ENCODE measurements at places on chromosomes 1 and 21.

DNA sequence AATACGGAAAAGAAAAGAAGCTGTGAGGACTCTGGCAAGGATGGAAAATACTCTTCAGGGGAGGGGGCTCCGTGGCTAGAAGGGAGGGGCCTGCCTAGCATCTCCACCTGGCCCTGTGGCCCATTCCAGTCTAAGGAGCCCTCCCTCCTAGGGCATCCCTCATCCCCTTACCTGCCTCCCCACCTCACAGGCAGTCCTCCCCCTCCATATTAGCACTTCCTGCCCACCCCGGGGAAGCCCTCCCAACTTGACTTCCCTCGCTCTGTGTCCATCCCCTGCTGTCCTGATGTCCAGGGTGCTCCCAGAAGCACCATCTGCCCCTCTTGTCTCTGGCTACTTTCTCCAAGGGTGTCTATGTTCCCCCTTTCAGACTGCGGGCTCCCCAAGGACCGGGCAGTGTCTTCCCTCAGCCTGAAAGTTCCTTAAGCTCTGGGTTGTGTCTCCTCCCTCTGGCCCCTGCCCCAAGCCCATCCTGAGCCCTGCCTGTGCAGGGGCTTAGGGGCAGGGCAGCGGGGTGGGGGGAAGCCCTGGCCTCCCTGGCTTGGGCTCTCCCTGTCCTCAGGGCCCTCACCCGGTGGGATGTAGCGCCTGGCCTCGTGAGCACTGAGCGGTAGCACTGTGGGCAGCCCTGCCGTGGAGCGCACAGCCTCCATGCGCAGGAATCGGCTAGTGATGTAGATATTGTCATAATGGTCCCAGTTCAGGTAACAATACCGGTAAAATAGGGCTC, 3.9 kb downstream of the DCST2 start:
- ATAC-seq: no peak

GRCh38 chr21:46025113-46025770, 43.7 kb downstream of the COL6A1 start:
- ATAC-seq: 0 out of 3 replicates have a peak, but pooled peaks have one; percentile 24

DNA sequence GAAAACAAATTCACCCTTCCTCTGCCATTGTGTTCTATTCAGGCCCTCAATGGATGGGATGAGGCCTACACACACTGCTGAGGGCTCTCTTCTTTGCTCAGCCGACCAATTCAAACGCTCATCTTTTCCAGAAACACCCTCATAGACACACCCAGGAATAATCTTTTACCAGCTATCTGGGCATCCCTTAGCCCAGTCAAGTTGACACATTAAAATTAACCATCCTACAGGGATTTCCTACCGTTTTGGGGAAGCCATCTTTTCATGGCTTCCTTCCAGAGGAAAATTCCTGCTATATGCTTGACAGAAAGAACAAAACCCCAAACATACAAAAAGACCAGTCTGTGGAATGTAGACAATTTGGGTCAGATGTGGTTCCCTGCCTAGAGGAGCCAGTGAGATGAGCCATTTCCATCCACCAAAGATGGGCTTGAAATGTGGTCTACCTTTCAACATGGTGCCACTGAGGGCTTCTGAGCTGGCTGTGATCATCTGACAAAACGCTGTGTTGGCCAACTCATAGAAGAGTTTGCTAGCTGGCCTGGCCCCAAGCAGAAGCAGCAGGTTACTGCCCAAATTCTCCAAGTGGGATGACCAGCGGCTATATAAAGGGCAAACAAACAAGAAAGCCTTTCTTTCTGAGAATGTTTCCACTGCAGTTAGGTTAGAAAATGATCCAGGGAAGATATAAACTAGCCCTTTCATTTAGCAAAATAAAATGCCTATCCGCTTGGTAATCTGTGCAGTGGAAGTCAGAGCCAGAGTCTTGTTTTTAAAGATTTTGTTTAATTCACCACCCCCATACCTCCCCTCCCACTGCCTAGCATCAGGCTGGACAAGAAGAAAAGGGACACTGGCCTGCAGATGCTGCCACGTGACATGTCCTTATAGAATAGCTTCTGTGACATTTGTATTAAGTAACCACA, 69.1 kb upstream of the MRPS6 start:
- no peak for ATAC-seq

- peak; percentile 91 for ATAC-seq
These were observed 3.9 kb upstream of the C4BPB start for GRCh38 chr1:207084701-207085180.

- ATAC-seq: peak; percentile 80
These were observed 195.0 kb downstream of the ROR1 start for GRCh38 chr1:63968663-63969440.

GRCh38 chr1:199335496-199335895, 692.0 kb upstream of the NR5A2 start:
- ATAC-seq: no peak

DNA sequence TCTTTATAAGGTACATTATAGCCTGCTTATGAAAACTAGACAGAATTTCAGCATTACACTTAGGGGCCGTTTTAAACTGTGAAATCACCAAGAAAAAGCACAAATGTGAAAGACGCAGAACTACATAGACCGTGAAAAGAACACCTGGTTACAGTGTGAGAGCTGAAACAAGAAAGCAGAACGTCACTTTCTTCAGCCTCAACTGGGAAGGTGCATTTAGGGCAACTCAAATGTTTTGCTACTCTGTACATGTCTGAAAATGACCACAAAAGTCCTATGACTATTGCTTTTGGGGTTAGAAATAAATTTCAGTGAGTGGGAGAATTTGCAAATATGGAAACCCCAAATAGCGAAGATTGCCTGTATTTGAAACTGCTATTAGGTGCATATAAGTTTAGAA, 268.7 kb downstream of the OLFM3 start:
- no peak for ATAC-seq

DNA sequence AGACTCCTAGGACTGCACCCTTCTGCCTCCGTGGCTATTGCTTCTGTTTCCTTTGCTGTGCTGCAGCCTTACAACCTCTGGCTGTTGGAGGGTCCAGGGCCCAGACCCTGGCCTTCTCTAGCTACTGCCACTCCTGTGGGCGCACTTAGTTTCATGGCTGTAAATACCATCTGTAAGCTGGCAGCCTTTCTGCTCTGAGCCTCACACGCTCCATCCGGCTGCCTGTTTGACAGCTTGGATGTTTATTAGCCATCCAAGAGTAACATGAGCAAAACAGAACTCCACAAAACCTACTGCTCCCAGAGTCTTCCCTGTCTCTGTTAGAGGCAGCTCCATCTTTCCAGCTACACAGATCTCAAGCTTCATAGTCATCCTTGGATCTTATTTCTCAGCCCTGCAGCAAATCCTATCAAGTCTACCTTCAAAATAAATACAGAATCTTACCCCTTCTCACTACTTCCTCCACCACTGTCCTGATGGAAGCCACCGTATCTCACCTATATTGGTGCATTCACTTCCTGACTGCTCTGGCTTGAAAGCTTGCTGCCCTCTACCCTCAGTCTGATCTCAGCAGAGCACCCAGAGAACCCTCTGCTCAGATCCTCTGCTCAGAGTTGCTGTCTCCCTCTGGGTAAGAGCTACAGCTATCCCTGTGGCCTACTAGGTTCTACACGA, 19.1 kb downstream of the SLC25A33 start:
- no peak for ATAC-seq

DNA sequence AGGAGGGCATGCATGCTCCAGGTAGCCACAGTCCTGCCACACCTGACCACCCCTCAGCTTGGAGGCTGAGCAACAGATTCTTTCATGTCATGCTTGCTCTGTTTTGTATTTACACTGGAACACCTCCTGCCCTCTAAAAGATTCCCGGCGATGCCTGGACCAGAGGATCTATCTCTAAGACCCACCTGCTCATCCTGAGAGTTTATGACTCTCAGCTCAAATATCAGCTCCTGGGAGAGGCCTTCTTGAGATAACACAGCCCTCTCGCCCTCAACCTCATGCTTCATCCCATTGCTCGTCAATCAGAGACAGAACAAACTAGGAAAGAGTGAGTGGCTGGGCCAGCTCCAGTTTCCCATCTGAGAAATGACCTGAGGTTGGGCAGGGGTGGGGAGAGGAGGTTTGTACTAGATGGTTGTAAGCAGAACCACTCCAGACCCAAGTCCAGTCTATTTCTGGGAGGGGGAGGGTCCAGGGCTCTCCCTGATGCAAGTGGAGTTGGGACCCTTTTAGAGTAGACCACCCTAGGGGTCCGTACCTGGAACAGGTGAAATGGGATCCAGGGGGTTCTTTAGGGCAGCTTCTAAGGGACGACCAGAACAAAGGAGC, 524.5 kb downstream of the MATN1 start:
- no peak for ATAC-seq

DNA sequence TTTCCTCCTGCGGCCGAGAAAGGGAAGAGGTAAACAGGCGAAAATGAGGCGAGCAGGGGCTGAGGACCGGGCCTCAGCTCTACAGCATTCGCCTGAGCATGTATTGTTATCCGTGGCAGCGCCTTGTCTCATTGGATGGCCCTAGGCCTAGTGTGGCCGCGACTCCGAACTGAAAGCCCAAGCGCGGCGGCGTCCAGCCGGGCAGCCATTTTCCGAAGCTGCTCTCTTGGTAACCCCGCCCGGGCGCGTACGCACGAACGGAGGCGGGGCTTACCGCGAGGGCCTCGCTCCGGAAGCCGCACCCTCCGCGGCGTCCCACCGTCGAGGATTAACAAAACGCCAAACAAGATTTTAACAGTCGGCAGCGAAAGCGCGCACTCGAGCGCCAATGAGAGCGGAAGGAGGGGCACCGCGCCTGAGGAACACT, 797 bp upstream of the USP1 start:
- ATAC-seq: peak; percentile 86

DNA sequence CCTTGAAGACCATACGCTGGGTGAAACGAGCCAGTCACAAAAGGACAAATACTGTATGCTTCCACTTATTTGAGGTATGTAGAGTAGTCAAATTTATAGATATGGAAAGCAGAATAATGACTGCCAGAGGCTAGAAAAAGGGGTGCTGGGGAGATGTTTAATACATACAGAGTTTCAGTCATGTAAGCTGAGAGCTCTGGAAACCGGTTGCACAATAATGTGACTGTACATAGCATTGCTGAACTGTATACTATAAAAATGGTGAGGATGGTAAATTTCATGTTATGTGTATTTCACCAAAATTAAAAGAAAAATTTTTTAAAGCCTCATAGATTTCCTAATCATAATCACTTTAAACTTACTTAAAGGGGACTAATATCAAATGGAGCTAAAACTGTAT, 110.8 kb downstream of the ZZZ3 start:
- no peak for ATAC-seq

DNA sequence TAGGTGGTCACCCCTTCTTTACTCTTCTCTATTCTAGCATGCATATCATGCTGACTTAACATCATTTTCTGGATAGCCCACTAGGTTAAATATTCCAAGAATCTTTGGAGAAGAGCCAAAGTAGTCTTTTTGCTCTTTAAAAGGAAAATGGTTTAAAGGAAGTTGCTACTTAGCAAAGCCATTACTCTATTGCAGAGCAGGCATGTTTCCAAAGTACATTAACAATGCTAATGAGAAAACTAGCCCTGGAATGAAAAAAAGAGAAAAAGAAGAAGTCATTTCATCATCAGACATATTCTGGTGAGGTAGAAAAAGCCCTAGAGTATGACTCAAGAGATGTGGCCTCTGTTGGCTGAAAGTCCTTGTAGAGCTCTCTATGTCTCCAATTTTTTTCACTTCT, 74.0 kb downstream of the NUF2 start:
- ATAC-seq: no peak

- no peak for ATAC-seq
These were observed 540.0 kb downstream of the KIF26B start for GRCh38 chr1:245694753-245695195.

GRCh38 chr1:225965231-225965630, 24.2 kb upstream of the LEFTY2 start:
- ATAC-seq: no peak

Measured in SK-N-SH treated with all-trans-retinoic acid at 6 μM for 48 hours (cell line).